ENCODE measurements at places on chromosomes 7 and 10.
A peak's percentile ranks its signal among the peaks of the same experiment; 100 is the strongest.

- peak; percentile 91 for DNase-seq
Measured at GRCh38 chr10:4240608-4241197, 455.7 kb upstream of the KLF6 start.

- DNase-seq: no peak
Measured at GRCh38 chr10:6388261-6388893, 185.6 kb downstream of the PFKFB3 start.

DNA sequence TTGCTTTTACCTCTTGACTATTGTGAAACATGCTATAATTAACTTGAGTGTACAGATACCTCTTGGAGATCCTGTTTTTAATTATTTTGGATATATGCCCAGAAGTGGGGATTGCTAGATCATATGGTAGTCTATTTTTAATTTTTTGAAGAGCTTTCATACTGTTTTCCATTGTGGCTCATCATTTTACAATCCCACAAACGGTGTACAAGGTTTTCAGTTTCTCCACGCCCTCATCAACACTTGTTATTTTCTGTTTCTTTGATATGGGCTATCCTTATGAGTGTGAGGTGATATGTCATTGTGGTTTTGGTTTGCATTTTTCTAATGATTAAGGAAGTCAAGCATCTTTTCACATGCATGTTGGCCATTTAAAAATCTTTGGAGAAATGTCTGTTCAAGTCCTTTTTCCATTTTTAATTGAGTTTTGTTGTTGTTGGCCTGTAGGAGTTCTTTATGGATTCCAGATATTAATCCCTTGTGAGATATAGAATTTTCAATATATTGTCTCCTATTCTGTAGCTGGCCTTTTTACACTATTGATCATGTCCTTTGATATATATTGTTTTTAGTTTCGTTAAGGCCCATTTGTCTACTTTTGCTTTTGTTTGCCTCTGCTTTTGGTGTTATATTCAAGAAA is 7.5 kb downstream of the AGK start:
- peak; percentile 83 for DNase-seq

- DNase-seq: no peak
Measured at GRCh38 chr7:116911801-116912200, 41.5 kb upstream of the ST7 start.

- DNase-seq: no peak
Measured at GRCh38 chr10:110494532-110494931, 3.2 kb upstream of the DUSP5 start.

DNA sequence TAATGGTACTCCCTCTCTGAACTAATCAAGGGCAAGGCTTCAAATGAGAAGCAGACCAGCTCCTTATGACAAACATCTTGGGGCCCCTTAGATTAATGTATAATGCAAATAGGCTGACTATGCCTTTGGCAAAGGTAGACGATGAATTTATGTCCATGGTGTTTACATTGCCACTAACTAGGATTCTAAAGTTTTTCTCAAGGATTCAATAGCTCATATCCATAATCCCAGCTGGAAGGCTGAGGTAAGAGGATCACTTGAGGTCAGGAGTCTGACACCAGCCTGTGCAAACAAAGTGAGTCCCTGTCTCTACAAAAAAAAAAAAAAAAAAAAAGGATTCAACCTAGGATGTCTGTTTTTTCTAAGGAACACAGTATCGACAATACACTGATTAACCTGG is 96.5 kb downstream of the ORC5 start:
- no peak for DNase-seq

GRCh38 chr7:76048668-76048988 is 722 bp downstream of the MDH2 start:
- no peak for DNase-seq

- peak; percentile 30 for DNase-seq
Measured at GRCh38 chr7:43847496-43847895, 21.8 kb downstream of the MRPS24 start.

- DNase-seq: peak; percentile 38
Measured at GRCh38 chr10:43138757-43139241, 554 bp downstream of the CSGALNACT2 start.

- DNase-seq: no peak
Measured at GRCh38 chr7:158492367-158492764, 95.3 kb downstream of the PTPRN2 start.

DNA sequence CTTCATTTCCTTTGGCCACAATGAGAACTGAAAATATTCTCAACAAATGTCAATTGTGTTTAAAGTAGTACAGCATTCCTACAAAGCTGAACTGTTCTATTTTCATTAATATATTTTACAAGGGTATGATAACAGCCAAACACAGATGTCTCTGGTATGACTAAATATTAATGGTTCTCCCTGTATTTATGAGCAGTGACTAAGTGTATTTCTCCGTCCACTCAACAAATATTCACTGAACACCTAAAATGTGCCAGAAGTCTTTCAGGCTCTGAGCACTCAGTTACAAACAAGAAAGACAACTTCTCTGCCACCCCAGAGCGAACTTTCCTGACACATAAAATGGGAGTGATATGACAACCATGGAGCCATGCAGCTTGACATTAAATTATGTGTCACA is 135.6 kb downstream of the VPS41 start:
- no peak for DNase-seq

GRCh38 chr7:74482629-74483401 is 29.1 kb downstream of the GTF2IRD1 start:
- peak; percentile 97 for DNase-seq

DNA sequence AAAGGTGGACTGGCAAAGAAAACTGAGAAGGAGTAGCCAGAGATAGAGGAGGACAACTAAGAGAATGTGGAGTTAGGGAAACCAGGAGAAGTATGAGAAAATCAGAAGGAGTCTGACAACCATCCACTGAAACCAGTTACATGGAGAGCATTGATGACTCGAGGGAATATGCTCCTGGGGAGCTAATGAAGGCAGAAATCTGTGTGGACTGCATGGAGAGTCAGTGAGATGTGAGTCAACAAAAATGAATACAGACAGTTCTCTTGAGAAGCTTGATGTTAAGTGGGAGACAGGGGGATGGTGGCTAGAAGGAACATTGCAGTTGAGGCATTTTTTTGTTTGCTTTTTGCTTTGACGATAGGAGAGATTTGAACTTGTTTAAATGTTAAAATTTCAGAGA is 34.3 kb upstream of the ZNF32 start:
- no peak for DNase-seq

DNA sequence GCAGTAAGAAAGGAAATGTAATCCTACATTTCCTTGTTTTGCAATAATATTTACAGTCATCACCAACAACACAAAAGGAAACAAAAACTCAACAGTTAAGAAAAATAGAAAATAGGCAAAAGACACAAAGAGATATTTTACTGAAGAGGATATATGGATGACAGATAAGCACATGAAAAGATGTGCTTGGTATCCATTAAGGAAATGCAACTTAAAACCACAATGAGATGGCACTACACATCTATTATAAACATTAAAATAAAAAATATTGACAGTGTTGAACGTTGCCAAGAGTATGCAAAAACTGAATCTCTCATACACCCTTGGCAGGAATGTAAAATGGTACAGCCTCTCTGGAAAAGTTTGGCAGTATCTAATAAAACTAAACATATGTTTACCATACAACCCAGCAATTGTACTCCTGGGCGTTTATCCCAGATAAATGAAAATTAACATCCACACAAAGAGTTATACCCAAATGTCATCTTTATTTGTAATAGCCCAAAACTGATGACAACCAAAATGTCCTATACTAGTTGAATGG is 5.4 kb downstream of the CEP41 start:
- DNase-seq: no peak

DNA sequence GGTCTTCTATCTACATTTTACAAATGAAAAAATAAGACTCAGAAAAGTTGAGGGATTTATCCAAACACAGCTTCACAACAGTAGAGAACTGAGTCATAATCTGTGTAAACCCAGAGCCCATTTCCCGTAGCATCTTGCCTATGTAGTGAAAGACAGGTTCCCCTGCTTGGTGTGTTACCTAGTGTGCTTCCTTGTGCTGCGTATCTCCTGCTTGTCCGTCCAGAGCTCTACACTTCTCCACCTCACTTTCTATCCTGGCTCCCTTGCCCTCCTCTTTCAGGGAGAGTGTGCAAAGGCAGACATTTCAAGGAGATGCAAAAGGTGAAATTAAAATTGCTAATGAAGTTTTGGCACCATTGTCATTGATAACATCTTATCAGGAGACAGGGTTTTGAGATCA is 1.4 kb upstream of the ASNS start:
- no peak for DNase-seq

- no peak for DNase-seq
Measured at GRCh38 chr7:142771353-142771723, 568 bp downstream of the PRSS2 start.

GRCh38 chr7:99190359-99191009 is 17.4 kb downstream of the KPNA7 start:
- DNase-seq: no peak

DNA sequence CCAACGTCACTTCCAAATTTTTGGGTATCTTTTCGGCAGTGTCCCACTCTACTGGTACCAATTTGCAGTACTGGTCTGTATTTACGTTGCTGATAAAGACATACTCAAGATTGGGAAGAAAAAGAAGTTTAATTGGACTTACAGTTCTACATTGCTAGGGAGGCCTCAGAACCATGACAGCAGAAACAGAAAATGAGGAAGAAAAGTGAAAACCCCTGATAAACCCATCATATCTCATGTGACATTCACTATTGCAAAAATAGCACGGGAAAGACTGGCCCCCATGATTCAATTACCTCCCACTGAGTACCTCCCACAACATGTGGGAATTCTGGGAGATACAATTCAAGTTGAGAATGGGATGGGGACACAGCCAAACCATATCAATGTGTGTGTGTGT is 364.0 kb upstream of the KCND2 start:
- no peak for DNase-seq

GRCh38 chr7:15556339-15557105 is 5.3 kb downstream of the AGMO start:
- DNase-seq: no peak
